ENCODE measurements at places on chromosomes 16 and 17.

- no peak for DNase-seq
These were observed 18.1 kb downstream of the SPATA32 start for GRCh38 chr17:45243750-45244149.

DNA sequence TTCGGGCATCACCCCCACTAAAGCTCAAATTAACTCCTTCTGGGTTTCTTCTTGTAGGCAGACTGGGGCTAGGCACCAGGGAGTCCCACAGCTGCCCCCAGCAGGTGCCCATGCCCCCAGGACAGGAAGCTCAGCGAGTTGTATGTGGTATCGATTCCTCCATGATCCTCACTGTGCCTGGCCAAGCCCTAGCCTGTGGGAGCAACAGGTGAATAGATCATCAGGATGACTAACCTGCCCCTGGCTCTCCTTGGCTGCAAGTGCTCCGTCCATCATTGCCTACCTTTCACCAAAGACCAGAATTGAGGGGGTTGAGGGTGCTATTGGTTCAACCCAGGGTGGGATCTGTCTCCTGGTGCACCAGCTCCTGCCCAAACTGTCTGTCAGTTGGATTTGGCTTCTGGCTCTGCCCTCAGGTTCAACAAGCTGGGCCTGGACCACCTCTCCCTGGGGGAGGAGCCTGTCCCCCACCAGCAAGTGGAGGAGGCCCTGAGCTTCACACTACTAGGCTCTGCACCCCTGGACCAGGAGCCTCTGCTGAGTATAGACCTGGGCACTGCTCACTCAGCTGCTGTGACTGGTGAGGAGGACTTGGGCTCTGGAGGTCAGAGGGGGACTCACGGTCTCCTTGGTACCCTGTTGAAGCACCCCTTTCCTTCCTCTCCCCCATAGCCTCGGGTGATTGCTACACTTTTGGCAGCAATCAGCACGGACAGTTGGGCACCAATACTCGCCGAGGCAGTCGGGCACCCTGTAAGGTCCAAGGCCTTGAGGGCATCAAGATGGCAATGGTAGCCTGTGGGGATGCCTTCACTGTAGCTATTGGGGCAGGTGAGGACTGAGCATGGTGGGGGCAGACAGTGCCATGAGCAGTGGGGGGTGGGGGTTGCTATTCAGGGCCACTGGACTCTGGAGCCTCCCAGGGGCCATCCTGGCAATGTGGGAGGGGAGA, 3.1 kb upstream of the TRAF4 start:
- DNase-seq, result no peak

GRCh38 chr17:7490144-7490543, 6.0 kb downstream of the POLR2A start:
- no peak for DNase-seq

GRCh38 chr16:27225536-27226360, 22.4 kb downstream of the KDM8 start:
- no peak for DNase-seq

DNA sequence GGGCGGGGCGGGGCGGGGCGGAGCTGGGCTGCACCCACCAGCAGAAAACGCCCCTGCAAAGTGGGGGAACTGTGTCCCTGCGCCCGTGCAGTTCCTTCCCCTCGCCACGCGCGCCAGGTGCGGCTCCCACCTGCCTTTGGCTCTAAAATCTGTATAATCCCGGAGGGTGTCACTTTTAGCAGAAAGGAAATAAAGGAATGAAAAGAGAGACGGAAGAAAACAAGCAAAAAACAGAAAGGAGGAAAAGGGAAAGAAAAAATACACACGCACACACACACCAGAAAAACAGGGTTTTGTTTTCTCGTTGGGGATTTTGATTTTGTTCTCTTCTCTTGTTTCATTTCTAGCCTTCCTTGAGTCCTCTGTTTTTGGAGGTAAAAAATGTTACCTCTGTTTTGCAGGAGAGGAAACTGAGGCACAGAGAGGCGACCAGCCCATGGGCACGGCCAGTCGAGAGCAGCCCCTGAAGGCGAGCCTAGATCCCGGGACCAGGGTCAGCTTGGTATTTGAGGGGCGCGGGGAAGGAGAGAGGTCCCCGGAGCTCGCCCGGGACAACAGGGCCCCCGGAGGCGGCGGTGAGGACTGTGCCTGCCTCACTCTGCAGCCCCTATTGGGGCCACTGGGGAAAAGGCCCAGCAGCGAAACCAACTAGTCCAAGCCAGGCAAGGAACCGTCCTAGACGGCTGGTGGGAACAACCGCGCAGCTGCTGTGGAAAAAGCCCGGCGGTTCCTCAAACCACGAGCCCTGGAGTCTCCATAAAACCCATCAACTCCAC, 594 bp upstream of the CARHSP1 start:
- DNase-seq, result no peak

DNA sequence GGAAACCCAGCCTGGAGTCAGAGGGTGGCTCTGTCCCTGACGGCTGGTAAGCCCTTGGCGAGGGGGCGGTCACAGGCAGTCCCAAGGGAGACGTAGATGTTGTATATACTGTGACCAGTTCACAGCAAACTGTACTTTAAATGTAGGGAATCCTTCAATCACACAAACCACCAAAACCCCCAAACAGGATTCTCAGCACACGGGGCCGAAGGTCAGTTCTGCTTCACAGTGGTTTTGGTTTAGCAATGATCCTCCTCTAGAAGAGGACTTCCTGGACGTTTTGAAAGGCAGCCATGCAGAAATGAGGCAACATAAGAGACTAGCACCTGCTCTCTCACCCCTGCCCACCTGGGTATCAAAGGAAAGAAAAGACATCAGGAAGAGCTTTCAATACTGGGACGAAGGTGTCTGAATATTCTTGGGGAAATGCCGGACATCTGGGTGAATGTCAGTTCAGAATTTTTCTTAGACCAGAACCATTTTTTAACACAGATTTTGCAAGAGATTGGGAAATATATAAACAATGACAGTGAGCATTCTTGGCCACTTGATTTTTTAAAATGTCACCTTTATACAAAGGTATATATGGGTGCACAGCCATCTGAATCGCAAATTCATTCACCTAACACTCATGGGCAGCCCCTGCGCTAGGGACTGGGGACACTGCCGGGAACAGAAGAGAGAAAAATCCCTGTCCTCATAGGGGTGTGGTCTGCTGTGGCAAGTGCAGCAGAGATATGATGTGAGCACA, 74.2 kb downstream of the CRISPLD2 start:
- DNase-seq, result no peak

DNA sequence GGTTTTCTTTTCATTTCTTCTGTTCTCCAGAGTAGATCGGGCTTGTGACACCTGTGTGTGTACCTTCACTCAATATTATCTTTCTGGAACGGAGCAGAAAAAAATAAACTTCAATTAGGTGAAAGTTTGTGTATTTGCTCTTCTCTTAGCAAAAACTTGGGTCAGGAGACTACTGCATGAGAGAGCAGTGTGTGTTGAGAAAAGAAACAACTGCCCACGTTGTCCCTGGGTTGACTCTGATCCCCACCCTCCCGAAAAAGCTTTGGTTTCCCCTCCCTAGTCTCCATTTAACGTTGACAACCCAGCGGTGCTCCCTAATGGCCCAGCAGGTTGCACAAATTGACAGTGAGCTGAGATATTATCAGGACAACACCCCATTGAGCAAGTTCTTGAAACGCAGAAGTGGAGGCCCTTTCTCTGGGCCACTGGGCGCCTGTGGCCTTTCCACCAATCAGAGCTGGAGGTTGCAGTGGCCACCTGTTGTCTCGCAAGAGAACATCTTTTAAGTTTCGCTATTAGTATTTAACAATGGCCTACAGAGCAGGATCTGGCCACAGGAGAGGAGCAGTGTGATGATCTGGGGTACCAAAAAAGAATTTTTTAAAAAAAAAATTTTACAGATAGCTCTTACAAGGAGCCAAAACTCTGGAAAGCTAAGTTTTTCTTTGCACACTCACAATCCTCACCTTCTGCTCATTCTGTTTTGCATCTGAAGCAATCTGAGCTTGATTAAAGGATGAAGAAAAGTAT, 1.5 kb upstream of the TOX3 start:
- no peak for DNase-seq

All from T-helper 22 cell (primary cell).